ENCODE measurements at places on chromosomes 3 and 15.

GRCh38 chr3:50165910-50166538 lies 10.9 kb downstream of the SEMA3F start:
- DNase-seq: no peak

- peak; percentile 86 for DNase-seq
Measured at GRCh38 chr3:129233538-129233937, 15.9 kb upstream of the COPG1 start.

- no peak for DNase-seq
Measured at GRCh38 chr3:183514021-183514420, 41.5 kb downstream of the KLHL6 start.

- no peak for DNase-seq
Measured at GRCh38 chr3:120753810-120754209, 11.3 kb downstream of the GTF2E1 start.

- no peak for DNase-seq
Measured at GRCh38 chr15:63211549-63211948, 22.1 kb downstream of the RAB8B start.

DNA sequence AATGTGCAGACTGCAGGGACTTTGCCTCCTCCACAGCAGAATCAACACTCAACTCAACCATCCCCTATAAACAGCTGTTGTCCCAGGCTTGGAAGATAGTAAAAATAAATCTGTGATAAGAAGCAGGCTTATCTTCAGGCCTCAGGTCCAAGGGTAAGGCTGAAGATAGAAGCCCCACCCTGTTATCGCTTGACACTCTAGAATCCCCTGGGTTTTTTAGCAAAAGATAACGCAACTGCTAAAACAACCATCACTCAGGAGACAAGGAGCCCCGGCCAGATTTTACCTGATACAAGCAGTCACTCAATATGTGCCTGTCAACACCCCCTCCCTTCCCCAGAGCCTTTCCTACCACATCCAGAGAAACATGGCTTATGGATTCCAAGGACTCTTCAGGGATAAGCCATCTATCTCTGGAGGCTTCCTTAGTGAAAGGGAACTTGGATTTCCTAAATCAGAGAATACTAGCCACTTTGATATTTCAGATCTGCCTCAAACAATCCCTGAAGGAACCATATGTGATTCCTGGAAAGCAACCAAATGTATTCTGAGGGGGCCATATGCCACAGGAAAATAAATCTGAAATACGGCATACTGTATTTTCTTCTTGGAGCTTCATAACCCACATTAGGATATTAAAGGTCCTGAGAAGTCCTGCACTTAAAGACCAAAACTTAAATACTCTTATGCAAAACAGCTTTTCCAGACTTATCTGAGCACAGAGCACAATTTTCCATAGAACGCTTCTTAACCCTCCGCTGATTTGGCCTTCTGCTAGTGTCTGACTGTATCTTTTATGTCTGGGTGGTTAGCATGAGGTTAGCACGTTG lies 60.4 kb downstream of the LYZL4 start:
- DNase-seq: no peak

- DNase-seq: no peak
Measured at GRCh38 chr3:62700357-62700756, 174.9 kb downstream of the CADPS start.

DNA sequence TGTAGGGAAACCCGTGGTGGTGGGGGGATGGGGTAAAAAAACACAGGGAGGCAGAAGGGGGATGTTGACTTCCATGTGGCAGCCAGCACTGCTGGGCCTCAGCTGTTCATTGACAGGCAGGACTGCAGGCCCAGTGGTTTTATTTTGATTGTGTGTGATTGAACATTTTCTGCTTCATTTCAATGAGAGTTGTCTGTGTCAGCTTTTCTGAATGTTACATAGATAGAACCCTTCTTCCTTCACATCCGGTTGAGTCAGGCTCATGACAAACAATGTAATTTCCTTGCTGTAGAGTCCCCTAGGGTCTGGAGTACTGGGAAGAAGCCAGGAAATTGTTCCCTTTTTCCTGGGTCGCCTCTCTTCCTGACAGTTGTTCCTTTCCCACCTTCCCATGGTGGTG lies 8.2 kb upstream of the RPP25 start:
- DNase-seq: no peak

- DNase-seq: no peak
Measured at GRCh38 chr15:99451484-99451883, 114.3 kb upstream of the MEF2A start.

- no peak for DNase-seq
Measured at GRCh38 chr3:107421170-107421792, 44.0 kb downstream of the CCDC54 start.

GRCh38 chr3:101868534-101869464 lies 19.5 kb downstream of the NFKBIZ start:
- peak; percentile 12 for DNase-seq

DNA sequence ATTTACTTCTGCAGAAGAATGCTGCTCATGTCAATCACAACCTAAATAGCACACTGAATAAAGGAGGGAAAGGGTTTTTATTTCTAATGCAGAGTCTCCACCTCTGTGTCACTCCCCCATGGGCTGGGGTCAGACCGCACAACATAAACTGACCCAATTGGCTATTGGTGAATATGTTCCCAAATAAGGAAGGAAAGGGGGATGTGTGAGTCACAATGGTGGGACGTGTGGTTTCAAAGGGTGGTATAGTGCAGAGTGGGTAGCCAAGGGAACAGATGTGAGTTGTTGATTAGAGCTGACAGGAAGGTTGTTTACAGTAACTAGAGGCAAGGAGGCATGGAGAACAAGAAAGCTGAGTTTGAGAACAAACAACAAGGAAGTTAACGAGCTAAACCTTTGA lies 491.8 kb downstream of the ZPLD1 start:
- DNase-seq: no peak

GRCh38 chr15:64099379-64099778 lies 3.6 kb downstream of the SNX1 start:
- no peak for DNase-seq

DNA sequence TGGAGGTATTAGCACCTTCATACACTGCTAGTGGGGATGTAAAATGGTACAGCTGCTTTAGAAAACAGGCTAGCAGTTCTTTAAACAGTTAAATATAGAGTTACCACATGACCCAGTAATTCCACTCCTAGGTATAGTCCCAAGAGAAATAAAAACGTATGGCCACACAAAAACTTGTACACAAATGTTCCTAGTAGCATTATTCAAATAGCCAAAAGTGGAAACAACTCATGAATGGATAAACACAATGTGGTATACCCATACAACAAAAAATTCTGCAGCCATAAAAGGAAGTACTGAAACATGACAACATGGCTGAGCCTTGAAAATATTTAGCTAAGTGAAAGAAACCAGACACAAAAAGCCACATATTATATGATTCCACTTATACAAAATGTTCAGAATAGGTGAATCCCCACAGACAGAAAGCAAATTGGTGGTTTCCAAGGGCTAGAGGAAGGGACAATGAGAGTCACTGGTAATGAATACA lies 40.8 kb upstream of the KLF13 start:
- no peak for DNase-seq

DNA sequence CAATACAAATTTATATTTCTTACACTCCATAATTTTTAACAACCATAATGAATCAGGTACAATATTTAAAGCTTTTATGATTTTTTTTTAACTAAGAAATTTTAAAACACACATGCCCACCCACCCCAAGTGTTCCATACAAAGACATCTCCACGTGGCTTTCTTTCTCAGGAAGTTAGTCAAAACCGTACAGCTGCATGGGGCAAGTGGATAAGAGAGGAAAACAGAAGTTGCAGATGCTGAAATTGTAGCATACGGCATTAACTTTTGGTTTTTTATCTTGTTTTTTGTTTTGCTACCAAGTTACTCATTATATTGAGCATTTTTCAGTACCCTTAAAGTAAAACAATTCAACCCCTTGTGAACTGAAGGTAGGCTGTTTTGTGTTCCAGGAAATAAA lies 14.8 kb downstream of the GNB4 start:
- DNase-seq: no peak

GRCh38 chr3:143208976-143209714 lies 89.6 kb downstream of the CHST2 start:
- no peak for DNase-seq

DNA sequence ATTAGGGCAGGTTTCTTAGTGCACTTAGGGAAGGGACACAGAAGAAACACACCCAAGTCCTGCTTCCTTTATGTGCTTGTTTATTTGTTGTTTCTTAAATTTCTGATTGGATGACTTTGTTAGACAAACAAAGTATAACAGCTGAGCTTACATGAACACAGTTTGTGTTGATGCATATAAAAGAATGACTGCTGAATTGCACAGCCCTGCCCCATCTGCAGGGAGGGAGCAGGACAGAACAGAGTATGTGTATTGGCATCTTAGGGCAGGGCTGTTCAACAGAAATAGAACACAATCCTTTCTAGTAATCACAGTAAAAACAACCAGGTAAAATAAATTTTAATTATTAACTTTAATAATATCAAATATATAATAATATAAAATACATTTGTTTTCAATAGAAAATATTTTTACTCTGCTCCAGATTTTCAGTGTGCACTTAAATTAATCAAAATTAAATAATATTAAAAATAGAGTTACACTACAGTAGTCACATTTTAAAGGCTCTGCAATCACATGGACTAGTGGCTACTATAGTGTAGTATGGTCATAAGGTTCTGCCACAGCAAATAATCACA lies 198.4 kb downstream of the ZNF621 start:
- DNase-seq: no peak

DNA sequence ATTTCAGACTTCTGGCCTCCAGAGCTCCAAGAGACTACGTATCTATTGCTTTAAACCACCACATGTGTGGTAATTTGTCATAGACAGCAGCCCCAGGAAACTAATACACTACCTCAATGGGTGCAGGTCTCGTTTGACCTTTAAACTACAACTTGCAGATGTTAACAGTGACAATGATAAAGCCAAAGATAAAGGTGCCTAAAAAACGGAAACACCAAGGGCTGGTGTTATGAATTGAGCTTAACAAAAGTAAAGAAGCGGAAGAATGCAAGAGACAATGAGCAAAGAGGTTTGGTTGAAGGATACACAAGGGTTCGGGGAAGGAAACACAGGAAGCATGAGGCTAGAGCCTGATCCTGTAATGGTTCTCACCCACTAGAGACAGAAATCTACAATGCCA lies 50.8 kb downstream of the RFTN1 start:
- no peak for DNase-seq

GRCh38 chr3:98829246-98829832 lies 66.2 kb downstream of the ST3GAL6 start:
- DNase-seq: no peak

DNA sequence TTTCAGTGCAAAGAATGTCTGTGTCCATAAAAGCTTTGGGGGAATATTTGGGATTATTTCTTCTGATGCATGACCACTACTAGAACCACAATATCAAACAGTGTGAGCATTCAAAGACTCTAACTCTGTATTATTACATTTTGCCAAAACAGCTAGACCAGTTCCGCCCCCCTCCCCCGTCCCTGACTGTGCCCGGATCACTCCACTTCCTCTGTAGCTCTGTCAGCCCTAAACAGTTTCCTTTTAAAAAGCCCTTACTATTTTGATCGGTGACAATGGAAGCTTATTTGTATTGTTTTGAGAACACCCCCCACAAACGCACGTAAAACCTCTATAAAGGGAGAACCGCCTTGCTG lies 36.6 kb upstream of the EPHB3 start:
- no peak for DNase-seq

GRCh38 chr3:129231331-129232119 lies 17.9 kb upstream of the COPG1 start:
- DNase-seq: no peak

GRCh38 chr3:106566277-106566676 lies 697.5 kb upstream of the CBLB start:
- DNase-seq: no peak

- no peak for DNase-seq
Measured at GRCh38 chr15:65971741-65971995, 102.4 kb downstream of the RAB11A start.

GRCh38 chr3:48194446-48195071 lies 6.3 kb upstream of the CDC25A start:
- DNase-seq: no peak

- DNase-seq: no peak
Measured at GRCh38 chr3:9347081-9347480, 15.8 kb upstream of the THUMPD3 start.

- DNase-seq: no peak
Measured at GRCh38 chr3:190414297-190414696, 26.3 kb downstream of the CLDN16 start.

GRCh38 chr15:91865486-91865885 lies 12.0 kb downstream of the SLCO3A1 start:
- DNase-seq: no peak

DNA sequence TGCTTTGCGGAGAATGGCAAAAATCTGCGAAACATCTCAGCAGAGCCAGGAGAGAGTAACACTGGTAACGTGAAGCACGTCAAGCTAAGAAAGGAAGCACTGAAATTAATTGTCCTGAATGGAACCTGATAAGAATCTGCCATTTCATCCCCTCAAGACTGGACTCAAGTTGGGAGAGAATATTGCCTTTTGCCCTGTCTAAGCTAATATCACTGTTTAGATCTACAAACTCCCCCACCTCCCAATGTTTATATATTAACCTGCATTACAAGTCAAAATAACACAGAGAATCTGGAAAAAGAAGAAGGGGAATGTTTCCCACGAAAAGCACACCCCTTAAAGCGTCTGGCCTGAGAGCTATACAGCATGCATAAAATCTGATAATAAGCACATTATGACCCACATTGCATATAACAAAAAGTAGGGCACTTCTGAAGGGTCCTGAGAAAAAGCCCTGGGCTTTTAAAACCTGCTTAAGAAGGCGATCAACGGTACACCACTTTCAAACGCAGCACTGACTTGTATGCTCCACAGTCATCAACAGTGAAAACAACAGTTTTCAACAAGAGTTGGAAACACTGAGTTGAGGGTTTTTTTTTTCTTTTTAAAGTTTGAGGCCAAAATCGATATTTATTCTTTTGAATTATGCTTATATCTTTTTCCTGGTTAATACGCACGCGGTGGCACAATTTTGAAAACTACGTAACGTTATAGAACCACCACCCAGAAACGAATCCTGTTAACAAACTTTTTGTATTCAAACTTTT lies 1.4 kb upstream of the KAT2B start:
- no peak for DNase-seq

GRCh38 chr3:149204390-149204991 lies 17.1 kb downstream of the CP start:
- no peak for DNase-seq

- DNase-seq: no peak
Measured at GRCh38 chr3:145842294-145842902, 318.6 kb downstream of the PLOD2 start.

- no peak for DNase-seq
Measured at GRCh38 chr3:151578495-151578894, 117.6 kb upstream of the IGSF10 start.

DNA sequence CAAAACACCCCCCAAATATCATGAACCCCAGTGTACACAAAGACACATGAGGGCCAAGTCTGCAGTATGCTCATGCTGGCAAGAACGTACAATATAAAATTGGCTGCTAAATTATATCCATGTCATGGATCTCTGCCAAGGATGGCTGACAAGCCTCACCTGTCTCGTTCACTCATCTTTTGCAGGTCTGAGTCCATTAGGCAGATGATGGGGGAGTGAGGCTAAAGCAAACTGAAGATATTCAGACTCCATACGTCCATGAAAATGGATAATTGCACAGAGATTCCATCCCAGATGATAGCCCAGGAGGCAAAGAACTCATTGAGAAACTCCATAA lies 122.3 kb upstream of the PTPRG start:
- DNase-seq: no peak

GRCh38 chr3:64224826-64225610 lies at the start of gene PRICKLE2:
Gene PRICKLE2, minus strand, starts transcription at chr3:64225466. Its CDS starts 26,539 bp downstream, at chr3:64198927.
- DNase-seq: peak; percentile 20

- DNase-seq: no peak
Measured at GRCh38 chr3:127816783-127817405, 5.4 kb downstream of the MGLL start.

Measured in CD4-positive, alpha-beta T cell treated with Interferon gamma for 1 hour (primary cell).